ENCODE measurements at places on chromosomes 16 and 17.

- no peak for DNase-seq
Observed at GRCh38 chr16:84737192-84738011, 37.6 kb downstream of the USP10 start.

GRCh38 chr16:48591976-48592375, 18.0 kb downstream of the N4BP1 start:
- DNase-seq: no peak

GRCh38 chr17:61294286-61294685, 105.4 kb upstream of the TBX2 start:
- DNase-seq: no peak

DNA sequence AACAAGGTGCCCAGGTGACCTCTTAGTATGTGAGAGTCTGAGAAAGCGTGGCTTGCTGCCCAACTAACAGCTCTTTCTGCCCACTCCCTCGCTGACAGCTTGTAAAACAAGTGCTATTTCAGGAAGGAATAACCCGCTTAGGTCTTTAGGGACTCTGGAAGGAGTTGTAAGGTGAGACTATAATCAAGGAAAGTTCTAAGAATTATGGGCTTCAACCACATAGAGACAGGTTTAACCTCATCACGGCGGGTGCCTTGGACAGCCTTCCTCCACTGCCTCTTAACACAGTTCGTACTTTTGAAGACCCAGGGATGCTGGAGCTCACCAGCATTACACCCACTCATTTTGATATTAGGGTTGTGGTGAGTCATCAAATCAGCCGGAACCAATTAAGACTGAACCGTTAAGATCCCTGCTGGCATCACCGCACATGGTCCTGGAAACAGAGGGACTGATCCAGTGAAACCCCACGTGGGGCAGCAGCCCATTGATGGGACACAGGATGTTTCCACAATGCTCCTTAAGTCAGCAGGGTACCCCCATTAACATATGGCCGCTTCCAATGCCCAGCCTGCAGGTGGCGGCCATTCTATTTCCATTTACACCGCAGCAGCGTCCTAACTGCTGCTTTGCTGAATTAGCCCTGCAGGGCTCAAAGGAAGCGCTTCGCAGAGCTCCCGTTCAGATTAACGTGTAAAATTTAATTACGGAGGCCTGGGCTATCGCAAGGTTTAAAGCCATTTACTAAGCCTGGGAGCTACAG, 176.6 kb upstream of the SDK2 start:
- peak; percentile 12 for DNase-seq

- no peak for DNase-seq
Observed at GRCh38 chr16:67151431-67152097, 766 bp upstream of the B3GNT9 start.

- no peak for DNase-seq
Observed at GRCh38 chr17:58224315-58224714, 5.3 kb upstream of the MKS1 start.

- DNase-seq: no peak
Observed at GRCh38 chr16:17970816-17971331, 365.7 kb downstream of the NPIPA8 start.

DNA sequence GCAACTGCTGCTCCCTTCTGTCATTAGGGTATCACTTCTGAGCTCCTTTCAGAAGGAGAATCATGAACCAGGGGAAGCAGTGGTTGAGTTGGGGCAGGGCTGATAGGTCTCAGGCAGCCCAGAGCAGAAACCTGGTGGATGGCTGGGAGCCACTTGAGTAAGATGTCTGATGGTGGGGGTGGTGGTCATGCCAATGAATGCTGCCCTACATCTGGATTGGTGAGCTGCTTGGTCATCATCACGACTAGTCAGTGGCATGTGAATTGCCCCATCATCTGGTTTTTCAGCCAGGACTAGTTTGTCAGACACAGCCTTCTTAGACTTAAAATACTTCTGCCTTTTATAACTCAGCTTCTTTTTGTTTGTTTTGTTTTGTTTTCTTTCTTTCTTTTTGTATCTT, 2.6 kb downstream of the GID4 start:
- DNase-seq: no peak

DNA sequence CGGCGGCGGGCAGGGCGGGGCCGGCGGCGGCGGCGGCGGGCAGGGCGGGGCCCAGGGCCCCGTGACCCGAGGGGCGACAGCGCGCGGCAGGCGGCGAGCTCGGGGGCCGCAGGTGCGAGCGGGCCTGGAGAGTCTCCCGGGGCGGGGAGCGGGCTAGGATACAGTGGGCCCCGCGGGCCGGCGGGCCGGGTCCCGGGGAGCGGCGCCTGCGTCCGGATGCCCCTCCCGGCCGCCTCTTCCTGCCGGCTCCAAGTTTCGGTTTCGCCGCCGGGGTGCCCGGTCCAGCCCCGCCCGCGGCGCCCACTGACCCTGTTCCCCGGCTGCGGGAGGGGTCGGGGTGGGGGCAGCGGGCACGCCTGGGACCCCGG, at the start of gene RNF213:
Gene RNF213 (plus strand): TSS at position 62 of the 368 bp plus-strand sequence. CDS start 2,830 bp downstream, outside the sequence.
- peak; percentile 54 for DNase-seq

GRCh38 chr17:58991718-58992331, 114.9 kb downstream of the TRIM37 start:
- no peak for DNase-seq

- no peak for DNase-seq
Observed at GRCh38 chr17:50217591-50217990, 16.2 kb upstream of the COL1A1 start.
